ENCODE measurements at places on chromosomes 4 and X. TPM values are rescaled to one million over a fixed set of nuclear protein-coding genes. Genes with fewer than 3 reads are reported as not detected.

Gene MND1
- 13.3 TPM for total RNA-seq

Gene FAM47A
- total RNA-seq = not detected

Gene TAPT1
- total RNA-seq = 13.8 TPM

Gene SNCA
- not detected for total RNA-seq

Gene SHROOM3
- 11.7 TPM for total RNA-seq

Gene IBSP
- total RNA-seq = not detected

Gene DAPP1
- total RNA-seq = not detected

Gene MAGEA11
- total RNA-seq = not detected

Gene POLN
- 0.70 TPM for total RNA-seq

Gene TMEM271
- total RNA-seq = not detected

Gene BEX1
- total RNA-seq = not detected

Gene MFSD8
- 12.2 TPM for total RNA-seq

Gene BTK
- 0.12 TPM for total RNA-seq

Gene NUDT6
- 6.9 TPM for total RNA-seq

Gene TRIM2
- 0.89 TPM for total RNA-seq

Gene SEC24D
- total RNA-seq = 18.7 TPM

Gene CC2D2A
- 12.6 TPM for total RNA-seq

Gene FRG2
- not detected for total RNA-seq

All from A549 treated with GW870086 at 1 μM for 4 hours (cell line).